ENCODE measurements at places on chromosomes 7 and 10.

DNA sequence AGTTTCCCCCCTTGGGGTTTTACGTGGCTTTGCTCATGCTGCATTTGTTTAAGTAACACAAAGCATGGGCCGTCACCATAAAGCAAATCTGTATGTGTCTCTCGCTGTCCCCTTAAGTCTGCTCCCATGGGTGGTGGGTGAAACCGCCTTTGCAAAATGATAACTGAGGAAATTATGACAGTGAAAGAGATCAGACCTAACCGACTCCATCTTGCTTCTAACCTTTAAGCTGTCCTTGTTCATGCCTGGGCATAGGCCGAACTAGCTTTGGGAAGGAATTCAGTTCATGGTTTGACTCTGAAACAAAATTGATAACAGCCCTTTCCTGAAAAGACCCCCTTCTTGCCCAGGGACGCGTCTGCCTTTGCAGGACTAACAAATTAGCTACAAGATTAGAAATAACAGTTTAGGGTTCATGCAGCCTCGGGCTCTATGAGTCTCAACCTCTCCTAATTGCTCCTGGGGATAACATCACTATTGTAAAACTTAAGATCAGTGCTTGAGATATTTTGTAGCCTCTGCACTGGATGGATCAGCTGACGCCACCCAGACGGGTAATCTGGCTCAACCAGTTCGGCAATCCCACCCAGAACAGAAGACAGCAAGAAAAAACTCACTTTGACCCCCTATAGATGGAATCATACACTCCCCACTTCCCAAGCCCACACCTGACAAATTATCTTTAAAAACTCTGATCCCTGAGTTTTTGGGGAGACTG is 623.7 kb downstream of the TYW1 start:
- no peak for DNase-seq

DNA sequence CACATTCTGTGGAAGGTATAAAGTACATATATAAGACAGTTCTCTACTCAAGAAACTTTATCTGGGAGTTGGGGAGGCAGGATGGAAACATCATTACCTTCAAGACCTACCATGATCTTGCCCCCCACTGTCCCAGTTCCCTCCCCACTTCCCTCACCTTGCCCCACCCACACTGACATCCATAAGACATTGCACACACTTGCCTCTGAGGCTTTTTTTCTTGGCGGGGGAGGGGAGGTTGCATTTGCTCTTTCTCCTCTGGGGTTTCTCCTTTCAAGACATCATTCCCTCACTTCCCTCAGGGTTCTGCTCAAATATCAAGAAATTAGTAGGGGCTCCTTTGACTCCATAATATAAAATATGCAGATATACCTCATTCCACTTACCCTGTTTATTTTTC is 276.0 kb downstream of the ARL4A start:
- no peak for DNase-seq

DNA sequence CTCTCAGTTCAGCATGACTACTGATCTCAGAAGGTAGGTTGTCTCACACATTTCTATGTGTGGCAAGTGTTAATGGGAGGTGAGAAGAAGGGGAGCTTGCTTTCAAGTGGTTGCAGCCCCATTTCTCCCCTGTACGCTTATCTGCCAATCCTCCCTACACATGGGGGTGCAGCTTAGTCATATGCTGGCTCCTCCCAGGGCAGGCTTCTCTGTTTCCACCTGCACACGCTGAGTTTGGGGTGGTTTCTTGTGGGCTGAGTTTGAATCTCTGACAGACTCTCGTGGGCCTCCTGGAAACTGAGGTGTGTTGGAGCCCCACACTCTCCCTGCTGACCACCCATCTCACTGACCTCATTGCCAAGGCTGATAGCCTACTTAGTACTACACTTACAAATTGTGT is 435.8 kb upstream of the MTPN start:
- no peak for DNase-seq

- DNase-seq: no peak
Observed at GRCh38 chr10:22459496-22459895, 114.2 kb downstream of the SPAG6 start.

DNA sequence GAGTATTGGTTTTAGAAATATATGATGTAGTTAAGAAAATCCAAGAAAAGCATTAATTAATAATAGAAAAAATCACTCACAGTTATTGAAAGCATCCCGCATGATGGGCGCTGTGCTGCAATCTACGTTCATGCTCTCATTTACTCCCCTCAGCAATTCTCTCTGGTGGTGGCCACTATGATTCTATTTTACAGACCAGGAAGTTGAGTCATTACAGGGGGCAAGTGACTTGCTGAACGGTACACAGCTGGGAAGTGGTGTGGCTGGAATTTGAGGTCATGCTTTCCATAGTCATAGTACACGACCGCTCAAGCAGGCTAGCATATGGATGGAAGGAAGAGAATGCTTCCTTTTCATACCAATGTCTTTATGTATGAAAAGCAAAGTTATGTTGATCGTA is 117.4 kb downstream of the TES start:
- DNase-seq: no peak

DNA sequence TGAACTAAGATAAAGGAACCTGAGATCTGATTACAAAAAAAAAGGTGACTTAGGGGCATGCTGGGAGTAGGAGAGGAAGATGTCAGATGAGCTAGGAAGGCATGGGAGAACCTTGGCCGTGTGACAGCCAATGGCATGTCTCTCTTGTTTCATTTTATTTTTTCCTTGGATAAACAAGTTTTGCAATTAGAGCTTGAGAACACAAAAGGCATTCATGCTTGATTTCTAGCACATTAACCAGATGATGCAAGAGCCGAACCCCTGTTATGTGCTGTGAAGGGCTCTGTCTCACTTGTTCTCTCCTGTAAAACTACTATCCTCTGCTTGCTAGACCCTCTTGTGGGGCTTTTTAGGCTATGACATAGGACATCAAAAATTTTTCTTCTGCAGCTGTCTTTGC is 134.3 kb upstream of the ASAH2 start:
- DNase-seq: no peak

DNA sequence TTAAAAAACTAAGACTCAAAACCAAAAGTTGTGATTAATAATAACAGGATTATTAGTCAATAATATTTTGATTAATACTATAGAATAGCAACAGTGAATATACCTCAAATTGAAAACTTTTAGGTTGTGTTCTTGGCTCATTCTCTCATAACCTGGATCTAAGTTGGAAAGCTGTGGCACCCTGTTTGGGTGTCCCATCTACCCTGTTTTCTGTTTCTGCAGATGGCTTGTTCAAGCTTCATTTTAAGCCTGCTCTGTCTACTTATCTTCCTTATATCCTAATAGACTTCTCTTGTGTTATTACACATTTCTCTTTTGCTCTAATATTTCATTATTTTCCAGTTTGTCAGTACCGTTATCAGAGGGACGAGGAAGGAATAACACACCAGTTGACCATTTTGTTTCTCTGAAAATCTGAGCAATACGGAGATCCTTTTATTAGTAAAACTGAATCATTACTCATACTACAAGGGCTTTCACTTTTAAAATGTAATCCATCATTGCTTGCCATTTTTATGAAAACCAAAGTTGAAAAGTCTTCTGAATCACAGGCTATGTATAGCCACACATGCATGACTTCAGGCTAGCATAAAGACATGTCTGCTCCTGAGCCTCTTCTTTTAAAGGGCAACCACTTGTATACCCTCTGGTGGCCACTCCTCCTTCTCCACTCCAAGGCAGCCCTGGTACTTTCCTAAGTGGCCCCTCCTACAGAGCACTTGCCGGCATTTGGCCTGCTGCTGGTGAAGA is 22.3 kb downstream of the COX15 start:
- DNase-seq: no peak

- no peak for DNase-seq
Observed at GRCh38 chr7:504221-505111, 15.2 kb downstream of the PDGFA start.

GRCh38 chr7:89334797-89335196 is 539.3 kb upstream of the TEX47 start:
- no peak for DNase-seq

DNA sequence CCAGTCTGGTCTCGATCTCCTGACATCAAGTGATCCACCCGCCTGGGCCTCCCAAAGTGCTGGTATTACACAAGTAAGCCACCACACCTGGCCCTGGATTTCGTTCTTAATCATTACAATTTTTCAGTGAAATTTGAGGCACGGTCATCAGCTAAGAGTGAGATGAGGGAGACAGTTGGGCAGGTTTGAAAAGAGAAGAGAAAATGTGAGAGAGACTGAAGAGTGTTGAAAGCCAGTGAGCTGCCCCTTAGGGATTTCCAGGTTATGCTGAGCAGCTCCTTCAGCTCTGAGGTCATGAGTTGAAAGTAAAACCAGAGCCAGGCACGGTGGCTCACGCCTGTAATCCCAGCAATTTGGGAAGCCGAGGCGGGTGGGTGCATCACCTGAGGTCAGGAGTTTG is 5.9 kb upstream of the UPF2 start:
- DNase-seq: no peak

- no peak for DNase-seq
Observed at GRCh38 chr7:4136501-4137110, 545.5 kb upstream of the FOXK1 start.

DNA sequence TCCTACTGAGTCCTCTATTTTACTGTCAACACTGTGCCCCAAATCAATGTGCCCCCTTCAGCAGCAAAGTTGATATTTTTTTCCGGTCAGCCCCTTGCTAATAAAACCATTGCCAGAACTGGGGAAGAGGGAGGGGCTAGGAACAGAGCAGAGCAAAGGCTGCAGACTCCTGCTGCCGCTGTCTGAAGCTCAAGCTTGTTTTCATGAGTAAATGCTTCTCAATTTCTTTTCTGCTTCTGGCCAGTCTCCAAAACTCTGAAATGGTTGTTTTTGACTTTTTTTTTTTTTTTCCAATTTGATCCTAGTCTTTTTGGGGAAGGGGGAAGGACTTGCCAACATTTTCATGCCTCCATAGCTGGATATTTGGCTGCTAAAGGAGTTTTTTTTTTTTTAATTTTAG is 26.7 kb upstream of the PROSER2 start:
- DNase-seq: no peak

DNA sequence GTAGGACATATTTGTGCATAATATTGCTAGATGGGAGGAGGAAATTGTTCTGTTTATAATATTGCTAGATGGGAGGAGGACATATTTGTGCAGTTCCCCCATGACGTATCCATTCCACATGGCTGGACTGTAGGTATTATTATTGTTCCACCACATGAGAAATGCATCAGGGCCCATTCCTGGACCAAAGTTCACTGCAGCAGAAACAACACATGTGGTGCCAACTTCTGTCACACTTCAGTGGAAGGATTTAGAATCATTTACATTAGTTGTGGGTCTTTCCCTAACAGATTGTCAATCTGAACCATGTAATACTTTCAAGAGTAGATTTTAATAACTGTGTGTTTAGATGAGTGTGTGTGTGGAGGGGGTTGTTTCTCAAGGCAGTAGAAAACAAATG is 32.7 kb upstream of the MACC1 start:
- DNase-seq: no peak

GRCh38 chr7:106092204-106092603 is 19.9 kb downstream of the SYPL1 start:
- DNase-seq: no peak

GRCh38 chr10:96211764-96212163 is 59.6 kb downstream of the BLNK start:
- no peak for DNase-seq

DNA sequence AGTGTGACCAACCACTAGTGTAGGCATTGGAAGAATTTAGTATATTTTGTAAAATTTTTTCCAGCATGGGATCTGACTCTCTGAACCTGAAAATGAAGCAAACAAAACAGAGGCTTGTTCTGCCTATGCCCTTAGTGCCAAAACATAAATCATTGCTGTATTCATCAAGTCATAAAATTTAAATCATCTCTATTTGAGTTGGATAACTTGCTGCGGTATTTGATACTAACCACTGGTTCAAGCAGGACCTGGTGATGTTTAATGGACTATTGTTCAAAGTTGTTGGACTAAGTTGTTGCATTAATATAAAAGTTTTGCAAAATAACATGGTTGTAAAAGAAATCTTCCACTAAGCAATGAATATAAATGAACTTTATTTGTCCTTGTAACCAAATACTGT is 19.8 kb upstream of the RPA3 start:
- no peak for DNase-seq

DNA sequence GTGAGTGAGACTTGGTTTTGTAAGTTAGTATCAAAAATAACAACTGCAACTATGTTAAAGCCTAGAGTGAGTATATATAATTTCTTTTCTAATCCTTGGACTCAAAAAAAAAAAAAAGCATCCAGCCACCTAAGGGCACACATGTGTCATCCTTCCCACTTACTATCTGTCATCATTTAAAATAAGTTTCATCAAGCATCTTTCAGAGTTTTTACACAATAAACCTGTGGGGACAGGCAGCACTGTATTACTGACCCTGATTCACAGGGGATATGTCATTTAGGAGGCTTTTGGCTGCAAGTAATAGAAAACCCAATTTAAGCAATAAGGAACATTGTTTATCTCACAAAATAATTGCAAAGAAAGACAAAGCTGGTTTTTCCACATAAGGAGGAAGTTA is 32.3 kb upstream of the OSBPL3 start:
- DNase-seq: no peak

DNA sequence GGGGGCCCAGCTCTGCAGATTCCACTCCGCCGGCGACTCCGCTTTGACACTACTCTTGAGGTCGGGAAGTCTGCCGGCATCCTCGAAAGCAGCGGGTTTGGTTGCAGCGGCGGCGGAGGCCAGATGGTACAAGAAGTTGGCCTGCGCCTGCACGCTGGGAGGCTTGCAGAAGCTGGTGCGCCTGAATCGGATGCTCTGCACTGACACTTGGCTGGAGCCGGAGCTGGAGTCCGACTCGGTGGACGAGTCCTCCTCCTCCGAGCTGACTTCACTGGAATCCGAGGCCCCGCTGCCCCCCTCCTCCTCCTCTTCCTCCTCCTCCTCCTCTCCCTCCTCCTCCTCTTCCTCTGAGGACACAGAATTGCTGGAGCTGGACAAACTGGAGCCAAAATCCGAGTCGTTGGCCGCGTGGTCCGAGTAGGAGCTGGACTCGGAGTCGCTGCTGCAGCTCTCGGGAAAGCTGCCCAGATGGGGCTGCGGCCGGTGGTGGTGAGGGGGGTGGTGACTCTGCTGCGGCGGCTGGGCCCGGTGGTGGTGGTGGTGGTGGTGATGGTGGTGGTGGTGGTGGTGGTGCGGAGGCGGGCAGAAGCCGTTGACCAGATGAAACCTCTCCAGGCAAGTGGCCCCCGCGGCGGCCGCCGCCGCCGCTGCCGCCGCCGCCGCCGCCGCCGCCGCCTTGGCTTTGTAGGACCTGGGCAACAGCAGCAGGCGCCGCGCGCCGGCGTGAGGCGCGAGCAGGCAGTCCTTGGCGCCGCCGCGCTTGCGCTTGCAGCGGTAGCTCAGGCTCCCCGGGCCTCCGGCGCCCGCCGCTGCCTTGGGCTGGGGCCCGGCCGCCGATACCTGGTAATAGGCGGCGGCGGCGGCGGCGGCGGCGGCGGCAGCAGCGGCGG is 9.0 kb downstream of the SKIDA1 start:
- peak; percentile 71 for DNase-seq

DNA sequence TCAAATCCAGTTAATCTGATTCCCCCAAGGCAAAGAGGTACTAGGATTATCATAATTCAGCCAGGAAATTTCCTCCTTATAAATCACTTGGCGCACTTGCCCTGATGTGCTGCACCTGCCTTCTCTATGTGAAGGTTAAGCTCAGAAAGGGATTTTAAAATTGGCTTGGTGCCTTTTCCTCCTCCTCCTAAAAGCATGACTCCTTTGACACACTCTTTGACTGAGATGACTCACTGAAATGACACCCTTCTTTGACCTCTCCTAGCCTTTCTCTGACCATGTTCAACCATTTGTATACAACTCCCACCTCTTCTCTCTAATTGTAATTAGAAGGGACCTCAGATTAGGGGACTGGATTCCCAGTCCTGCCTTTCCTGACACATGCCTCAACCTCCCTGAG is 46.5 kb downstream of the ABLIM1 start:
- no peak for DNase-seq

- no peak for DNase-seq
Observed at GRCh38 chr7:76261931-76262330, 40.5 kb upstream of the HSPB1 start.
